ENCODE measurements at places on chromosomes 16 and 17.

- no peak for DNase-seq
These were observed 1.8 kb upstream of the CDC42EP4 start for GRCh38 chr17:73313526-73314127.

DNA sequence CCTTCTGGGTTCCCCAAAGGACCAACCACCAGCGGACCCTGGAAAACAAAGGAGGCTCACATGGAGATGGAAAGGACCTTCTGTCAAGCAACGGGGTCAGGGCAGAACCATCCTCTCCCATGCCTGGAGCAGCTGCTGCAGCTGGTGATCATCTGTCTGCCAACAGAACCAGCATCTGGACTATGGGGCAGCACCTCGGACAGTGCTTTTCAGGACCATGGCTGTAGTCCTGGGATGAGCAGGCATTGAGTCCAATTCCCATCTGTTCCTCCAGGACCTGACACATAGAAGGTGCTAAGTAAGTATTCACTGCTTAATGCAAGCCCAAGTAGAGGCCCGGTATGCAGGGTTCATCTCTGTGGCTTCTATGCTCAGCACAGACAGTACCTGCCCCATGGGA is 304.7 kb downstream of the XYLT1 start:
- DNase-seq: no peak

DNA sequence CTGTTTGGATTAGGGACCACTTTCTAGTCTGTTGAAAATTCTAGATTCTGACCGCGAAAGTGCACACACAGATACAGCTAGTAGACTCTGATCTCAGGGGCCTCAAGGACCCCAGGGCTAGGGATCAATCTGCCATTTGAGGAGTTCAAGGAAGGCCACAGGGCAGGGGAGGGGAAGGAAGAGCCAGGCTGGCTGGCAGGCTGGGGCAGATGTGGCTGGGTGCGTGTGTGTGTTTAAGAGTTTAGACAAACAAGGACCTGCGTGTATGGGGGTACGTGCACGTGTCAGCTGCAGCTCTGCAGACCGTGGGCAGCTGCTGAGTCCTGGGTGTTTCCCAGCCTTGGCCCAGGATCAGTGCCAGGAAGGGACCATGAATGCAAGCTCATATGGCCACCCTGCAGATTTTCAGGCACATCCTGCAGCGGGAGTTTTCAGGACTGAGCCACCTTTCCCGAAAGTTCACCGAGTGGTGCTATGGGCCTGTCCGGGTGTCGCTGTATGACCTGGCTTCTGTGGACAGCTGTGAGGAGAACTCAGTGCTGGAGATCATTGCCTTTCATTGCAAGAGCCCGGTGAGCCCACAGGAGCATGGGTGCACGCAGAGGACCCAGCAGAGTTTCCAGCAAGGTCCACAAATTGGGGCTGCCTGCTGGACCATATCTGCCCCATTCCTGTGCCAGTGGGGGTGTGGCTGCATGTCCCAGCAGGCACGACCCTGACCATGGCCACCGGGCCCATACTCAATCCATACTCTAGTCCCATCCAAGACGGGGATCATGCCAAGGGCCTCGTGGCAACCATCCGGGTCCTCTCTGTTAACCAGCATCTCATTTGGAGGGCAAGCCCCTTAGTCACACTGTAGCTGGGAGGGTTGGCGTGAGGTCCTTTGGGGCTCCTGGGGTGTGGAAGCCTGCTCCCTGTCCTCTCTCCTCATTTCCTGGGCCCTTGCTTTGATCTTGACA is 10.6 kb downstream of the TRPV2 start:
- no peak for DNase-seq

GRCh38 chr16:75239542-75240122 is 11.8 kb downstream of the BCAR1 start:
- DNase-seq: no peak

- no peak for DNase-seq
These were observed 52.8 kb downstream of the TOM1L2 start for GRCh38 chr17:17919169-17920107.

DNA sequence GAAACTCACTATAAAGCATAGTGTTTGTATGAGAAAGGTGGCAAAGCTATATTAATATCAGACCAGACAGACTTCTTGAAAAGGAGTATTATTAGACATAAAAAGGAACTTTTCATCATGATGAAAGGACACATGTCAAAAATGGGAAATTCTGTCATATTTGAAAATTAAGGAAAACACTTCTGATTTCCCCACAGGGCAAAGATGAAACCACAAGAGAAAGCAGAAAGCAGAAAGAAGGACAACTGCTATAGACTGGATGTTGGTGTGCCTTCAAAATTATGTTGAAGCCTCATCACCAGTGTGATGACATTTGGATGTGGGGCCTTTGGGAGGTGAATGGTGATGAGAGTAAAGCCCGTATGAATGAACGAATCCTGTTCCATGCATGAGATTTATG is 193.0 kb downstream of the STX8 start:
- DNase-seq: no peak

DNA sequence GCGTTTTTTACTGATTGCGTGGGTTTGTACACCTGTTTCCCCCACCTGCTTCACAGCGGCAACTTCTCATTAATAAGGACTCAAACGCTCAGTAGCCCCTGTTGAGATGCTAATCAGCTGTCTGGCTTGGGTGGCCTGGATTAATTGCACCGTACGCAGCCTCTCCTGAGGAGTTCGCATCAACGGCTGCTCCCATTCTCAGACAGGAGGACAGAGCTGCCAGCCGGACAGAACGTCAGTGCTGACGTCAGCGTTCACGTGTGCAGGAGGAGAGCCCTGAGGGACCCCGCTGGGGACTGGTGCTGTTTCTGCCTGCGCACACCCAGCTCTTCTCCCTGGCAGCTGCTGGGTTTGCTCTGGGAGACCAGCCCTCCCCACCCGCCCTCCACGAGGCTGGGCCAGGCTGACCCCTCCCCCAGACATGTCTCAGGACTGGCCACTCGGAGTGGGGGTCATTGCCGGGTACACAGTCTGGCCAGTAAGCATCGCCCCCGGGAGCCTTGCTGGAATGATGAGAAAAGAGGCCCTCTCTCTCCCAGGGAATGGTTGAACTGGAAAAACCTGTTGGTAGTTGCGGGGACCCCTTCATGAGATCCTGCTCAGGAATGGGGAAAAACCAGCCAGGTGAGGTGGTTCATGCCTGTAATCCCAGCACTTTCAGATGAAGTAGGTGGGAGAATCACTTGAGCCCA is 5.7 kb upstream of the BANP start:
- no peak for DNase-seq

DNA sequence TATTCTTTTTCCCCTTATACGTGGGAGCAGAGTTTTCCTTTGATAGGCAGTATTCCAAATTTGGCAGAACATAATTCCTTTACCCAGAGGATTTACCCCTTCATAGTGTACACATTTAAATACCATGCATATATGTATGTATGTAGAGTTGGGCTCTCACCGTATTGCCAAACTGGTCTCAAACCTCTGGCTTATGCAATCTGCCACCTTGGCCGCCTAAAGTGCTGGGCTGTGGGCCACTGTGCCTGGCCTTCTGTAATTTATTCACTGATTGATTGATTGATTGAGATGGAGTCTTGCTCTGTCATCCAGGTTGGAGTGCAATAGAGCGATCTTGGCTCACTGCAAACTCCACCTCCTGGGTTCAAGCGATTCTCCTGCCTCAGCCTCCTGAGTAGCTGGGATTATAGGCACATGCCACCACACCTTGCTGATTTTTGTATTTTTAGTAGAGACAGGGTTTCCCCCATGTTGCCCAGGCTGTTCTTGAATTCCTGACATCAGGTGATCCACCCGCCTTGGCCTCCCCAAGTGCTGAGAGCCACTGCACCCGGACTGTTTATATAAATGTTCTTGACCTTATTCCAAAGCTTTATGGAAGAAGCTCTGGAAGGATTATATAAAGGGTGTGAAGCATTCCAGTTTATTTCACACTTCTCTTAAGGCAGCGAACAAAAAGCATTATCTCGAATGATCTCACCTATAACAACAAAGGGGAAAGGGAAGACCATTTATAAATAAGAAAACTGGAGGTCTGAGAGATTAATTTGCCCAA is 14.9 kb downstream of the GLG1 start:
- no peak for DNase-seq

DNA sequence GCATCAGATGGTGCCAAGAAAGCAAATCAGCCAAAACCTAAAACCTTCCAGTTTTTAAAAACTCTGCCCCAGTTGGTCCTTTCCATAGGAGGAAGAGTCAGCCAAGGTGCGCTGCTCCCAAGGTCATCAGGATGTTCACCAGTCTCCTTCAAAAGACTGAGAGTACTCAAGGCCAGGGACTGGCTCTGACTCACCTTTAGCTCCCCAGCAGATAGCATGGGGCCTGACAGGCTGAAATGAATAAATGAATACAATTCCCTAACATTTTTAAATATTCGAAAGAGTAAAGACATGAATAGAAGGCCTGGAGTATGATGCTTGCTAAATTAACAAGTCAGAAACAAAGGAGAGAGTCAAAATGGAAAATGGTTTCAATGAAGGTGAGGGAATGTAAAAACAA is 19.2 kb downstream of the EFTUD2 start:
- DNase-seq: no peak

DNA sequence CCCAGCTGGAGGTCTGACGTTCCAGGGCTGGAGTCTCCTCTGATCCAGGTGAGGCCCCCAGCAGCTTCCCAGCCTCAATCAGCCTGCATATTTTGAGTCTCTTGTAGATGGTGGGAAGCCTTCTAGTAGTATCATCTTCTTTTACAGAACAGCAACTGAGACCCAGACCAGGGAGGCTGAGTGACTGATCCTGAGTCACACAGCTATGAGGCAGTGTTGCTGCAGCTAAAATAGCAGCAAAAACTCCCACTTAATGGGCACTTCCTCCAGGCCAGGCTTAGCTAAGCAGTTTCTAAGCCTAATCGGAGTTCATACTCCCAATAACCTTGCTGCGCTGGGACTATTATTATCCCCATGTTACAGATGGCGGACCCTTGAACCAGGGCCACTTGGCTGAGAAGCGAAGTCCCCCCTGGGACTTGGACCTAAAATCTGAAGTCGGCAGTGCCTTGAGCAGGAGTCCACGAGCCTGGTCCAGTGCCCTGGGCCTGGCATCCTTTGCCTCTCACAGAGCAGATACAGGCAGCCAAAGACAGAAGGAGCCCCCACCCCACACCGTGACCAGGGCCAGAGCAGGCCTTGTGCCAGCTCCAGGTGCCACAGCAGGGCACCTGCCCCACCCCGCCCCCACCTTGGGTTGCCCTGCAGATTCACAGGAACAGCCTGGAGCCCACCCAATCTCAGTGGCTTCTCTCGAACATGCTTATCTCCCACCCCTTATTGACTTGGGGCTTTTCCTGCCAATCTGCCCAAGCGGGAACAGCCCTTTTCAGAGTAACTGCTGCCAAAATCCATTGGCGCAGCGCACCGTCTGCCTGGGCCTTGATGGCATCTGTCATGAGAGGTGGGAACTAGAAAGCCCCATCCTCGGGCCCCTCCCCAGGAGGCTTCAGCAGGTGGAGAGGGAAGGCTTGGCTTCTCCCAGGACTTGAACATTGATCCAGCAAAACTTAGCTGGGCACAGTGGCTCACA is 65.1 kb downstream of the SOCS1 start:
- no peak for DNase-seq

DNA sequence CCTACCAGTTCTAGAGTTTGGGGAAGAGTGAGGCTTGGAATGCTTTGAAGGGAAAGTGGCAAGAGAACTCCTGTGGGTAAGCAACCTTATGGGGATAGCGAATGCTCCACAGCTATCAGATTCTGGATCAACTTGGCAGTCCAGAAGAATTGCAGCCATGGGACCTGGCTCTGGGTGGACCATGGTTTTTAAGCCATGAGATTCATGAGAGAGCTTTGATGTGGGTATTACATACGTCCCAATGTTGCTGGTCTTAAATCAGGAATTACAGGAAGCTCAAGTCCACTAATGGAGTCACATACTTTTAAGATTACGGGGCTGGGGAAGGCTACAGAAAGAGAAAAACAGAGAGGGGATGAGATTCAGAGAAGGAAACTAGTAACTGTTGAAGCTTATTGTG is 142.5 kb upstream of the ELAC2 start:
- no peak for DNase-seq

- no peak for DNase-seq
These were observed 22.9 kb upstream of the PSMC5 start for GRCh38 chr17:63804328-63804727.

DNA sequence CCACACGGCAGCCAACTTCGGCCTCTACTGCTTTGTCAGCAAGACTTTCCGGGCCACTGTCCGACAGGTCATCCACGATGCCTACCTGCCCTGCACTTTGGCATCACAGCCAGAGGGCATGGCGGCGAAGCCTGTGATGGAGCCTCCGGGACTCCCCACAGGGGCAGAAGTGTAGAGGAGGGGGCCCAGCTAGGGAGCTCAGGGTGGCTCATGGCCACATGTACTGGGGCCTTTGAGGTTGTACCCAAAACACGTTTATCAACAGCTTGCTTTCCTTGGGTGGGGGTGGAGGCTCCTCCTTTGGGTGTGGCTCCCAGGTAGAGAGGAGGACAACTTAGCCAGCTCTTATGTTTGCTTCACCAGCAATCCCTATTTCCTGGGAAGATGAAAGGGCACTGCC is 5.1 kb downstream of the GPR142 start:
- no peak for DNase-seq

- no peak for DNase-seq
These were observed 7.8 kb downstream of the PSMD12 start for GRCh38 chr17:67358612-67359011.

DNA sequence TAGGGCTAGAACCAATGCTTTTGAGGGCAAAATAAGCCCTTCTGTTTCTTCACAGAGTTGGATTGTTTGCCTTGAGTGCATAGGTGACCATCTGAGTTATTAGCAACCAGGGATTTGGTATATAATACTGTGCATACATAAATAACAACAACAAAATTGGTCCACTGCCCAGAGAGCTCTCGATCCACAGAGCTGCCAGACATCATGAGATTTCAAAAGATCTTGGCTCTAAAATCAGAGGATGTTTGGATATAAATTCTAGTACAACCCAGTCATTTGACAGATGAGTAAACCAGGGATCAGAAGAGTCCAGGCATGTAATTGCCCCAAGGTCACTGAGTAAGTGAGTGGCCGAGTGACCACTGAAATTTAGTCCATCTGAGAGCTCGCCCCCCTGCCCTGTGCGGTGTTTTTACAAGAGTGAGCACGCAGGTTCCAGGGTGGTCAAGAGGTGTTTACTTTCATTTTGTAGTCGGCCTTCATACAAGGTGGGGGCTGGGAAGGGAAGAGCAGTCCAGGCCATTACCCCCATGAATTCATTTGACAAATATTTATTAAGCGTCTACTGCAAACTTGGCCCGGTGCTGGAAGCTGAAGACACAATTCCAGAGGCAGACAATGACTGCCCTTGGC is 1.8 kb upstream of the MT2A start:
- no peak for DNase-seq

- no peak for DNase-seq
These were observed 10.1 kb downstream of the RIPOR1 start for GRCh38 chr16:67538666-67539101.

All from non-pigmented ciliary epithelial cell (primary cell).